RWPE1 (cell line): ENCODE measurements at places on chromosomes 5 and 9.

- DNase-seq: no peak
These were observed 48.7 kb downstream of the KIAA1958 start for GRCh38 chr9:112535301-112535700.

GRCh38 chr5:37806476-37806875 is 33.4 kb downstream of the GDNF start:
- no peak for DNase-seq

GRCh38 chr9:35606138-35606504 is 1.1 kb downstream of the TESK1 start:
- DNase-seq: no peak

DNA sequence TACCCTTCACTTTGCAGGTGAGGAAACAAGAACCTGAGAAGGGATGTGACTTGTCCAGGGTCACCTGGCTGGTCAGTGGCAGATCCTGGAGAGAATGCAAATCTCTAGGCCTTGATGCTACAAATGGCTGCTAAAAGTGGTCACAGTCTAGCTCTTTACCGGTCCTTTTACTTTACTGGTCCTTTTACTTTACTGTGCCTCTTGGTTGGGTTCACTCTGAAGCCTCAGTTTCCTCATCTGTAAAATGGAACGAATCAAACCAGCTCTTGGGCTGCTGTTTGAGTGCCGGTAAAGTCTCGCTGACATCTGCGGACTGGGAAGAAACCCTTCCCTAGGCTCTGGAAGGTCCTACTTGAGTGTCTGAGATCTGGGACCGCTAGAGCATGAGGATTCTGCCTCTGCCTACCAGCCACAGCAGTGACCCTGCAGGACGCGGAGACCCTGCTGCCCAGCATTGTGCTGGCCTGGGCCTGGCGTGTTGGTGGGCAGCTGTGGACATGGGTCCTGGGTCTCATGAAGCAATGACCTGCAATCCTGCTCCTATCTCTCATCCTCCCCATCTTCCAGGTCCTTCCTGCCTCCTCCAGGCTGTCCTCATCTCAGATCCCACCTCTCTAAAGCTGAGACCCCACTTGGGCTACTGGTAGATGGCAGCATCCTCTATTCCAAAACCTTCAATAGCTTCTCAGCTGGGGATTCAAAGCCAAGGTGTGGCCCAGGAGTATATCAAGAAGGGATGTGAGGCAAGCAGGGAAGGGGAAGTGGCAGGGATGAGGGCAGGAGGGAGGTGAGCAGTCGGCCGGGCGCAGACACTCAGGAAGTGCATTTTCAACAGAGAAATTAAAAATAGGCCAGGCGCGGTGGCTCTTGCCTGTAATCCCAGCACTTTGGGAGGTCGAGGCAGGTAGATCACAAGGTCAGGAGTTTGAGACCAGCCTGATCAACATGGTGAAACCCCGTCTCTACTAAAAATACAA is 13.3 kb downstream of the CORO2A start:
- DNase-seq: no peak

GRCh38 chr9:123291736-123292135 is 23.4 kb upstream of the STRBP start:
- no peak for DNase-seq

- DNase-seq: peak; percentile 31
These were observed 28.7 kb downstream of the DMRT3 start for GRCh38 chr9:1005043-1005667.

- no peak for DNase-seq
These were observed 50.4 kb upstream of the PTGS1 start for GRCh38 chr9:122320413-122320881.

DNA sequence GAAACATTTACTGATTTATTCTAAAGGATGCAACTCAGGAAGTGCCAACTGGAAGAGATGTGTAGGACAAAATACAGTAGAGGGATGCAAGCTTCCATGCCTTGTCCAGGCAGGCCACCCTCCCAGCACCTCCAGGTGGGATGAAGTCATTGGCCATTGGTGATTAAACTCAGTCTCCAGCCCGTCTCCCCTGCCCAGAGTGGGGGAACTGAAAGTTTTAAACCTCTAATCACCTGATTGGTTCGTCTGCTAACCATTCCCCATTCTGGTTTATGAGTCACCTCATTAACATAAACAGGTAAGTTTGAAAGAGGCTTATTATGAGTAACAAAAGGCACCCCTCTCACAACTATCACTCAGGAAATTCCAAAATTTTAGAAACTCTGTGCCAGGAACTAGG is 8.1 kb downstream of the TNFAIP8 start:
- DNase-seq: no peak

DNA sequence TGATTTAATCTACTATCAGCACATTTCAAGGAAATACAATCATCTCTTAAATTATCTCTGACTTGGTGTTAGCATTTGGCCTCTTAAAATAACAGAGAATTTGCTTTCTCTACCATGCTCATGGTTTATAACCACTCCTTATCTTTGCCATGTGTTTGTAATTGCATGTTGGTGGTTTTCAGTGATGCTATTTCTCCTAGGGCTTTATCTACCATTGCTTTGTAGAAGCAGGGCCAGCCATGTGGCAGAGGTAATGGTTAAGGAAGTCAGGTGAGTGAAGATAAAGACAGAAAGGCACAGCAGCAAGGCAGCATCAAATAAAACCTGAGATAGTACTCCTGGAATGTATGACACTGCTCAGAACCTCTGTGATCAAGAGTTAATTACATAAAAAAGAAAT is 206.2 kb downstream of the FER start:
- DNase-seq: no peak

- no peak for DNase-seq
These were observed 381.5 kb upstream of the KLF4 start for GRCh38 chr9:107870927-107871680.

DNA sequence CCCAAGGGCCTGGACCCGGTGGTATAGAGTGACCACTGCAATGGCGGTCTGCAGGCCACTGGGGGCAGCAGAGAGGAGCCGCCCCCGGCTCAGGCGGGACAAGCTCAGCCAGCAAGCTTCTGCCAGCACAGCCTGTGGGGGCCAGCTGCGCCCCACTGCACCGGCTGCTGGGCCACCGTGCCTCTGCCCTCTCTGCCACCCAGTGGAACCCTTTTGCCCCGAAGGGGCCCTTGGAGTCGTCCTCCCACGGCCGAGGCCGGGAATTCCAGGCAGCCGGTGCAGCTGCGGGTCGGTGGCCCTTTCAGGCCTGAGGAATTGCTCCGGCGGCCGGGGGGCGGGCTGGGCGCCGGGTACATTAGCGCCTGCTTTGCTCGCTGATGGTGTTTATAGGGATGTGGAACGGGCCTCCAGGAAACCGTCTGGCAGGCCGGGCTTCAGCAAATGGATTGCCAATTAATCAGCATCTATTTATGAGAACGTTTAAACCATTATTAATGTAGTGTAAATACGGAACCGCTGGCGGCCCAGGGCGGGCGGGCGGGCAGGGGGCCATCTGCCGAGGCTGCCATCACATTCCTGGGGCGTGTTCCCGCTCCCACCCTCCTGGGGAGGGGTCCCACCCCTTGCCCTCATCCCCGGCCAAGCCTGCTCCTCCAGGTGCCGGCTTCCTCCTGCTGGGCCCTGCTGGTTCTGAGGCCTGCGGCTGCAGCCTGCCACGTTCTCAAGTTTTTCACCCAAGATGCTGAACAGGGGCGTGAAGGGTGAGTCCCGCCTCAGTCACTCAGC is 127.4 kb downstream of the BARX1 start:
- DNase-seq: peak; percentile 84

GRCh38 chr5:174583071-174583470 is 141.3 kb upstream of the MSX2 start:
- DNase-seq: no peak

GRCh38 chr9:121499427-121500164 is at the start of gene GGTA1:
Gene GGTA1, minus strand, starts transcription at chr9:121499844. Its CDS starts 31,922 bp downstream, at chr9:121467922.
- peak; percentile 79 for DNase-seq

- no peak for DNase-seq
These were observed 182.2 kb downstream of the TRIO start for GRCh38 chr5:14325369-14325768.

DNA sequence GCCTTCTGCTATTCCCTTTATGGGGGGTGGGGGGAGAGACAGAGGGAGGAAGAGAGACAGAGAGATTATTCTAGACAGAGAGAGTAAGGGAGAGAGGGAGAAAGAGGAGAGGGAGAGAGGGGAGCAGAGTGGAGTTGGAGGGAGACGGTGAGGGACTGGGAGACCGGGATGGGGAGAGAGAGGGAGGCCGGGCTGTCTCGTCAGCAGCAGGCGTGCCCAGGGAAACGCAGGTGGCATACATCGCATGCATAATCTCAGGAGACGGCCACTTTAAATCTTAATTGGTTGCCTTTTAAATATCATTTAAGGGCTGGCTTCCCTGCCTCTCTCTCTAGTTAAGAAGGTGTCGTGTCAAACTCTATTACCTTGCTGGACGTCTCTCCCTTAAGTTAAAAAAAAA is 8.4 kb downstream of the IRX4 start:
- no peak for DNase-seq

GRCh38 chr9:135035781-135036760 is 51.4 kb upstream of the OLFM1 start:
- no peak for DNase-seq

GRCh38 chr5:151036556-151036955 is 16.2 kb downstream of the GPX3 start:
- no peak for DNase-seq

- DNase-seq: no peak
These were observed 156.6 kb downstream of the TMEM38B start for GRCh38 chr9:105850852-105851500.

- no peak for DNase-seq
These were observed 110.2 kb upstream of the MYO10 start for GRCh38 chr5:17046320-17046719.

GRCh38 chr5:123819833-123820232 is 307.9 kb downstream of the CSNK1G3 start:
- DNase-seq: no peak

DNA sequence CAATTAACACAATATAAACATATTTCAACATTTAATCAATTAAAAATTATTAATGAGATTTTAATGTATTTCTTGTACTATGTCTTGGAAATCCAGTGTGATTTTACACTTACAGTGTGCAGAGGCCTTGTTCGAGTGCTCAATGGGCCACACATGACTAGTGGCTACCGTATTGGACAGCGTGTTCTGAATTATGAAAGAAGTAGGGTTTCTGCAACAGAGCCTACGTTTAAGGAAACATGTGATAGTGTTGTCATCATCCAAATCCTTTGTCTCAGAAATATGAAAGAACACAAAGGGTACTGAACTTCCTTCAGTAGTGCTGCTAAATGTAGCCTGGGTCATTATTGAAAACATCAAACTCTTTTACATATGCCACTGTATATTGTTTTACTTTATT is 29.5 kb downstream of the NPR3 start:
- no peak for DNase-seq

DNA sequence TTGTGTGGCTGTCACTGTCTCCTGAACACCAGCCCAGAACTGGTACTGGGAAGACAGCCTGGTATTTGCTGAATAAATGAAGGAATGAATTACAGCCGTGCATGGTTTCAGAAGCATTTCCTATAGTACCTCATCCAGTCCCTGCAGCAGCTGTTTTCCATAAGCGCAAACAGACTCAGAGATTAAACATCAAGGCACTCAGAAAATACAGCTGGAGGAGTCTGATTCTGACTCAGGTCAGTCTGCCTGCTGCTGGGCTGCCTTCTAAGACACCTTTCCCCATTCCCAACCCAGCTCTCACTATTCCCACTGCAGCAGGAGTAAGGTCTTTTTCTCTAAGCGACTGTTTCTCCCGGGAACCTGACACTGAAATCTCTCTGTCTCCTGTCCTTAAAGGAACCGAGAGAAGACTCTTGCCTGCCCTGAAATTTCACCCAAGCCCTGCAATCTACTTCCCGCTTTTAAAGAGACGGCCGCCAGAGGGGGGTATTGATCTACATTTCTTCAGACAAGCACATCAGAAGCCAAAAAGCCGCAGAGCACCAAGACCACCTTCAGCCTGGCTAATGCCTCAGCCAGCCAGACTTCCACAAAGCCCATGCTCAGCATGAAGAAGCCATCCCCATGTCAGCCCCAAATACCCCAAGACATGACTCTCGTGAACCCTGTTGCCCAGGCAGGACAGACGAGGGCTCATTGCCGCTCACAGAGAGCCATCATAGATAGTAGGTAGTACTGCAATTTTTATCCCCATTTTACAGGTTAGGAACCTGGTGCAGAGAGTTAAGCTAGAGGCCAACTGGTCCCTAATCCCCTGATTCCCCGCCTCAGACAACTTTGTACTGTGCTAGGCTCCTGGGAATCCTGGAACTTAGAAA is 5.4 kb upstream of the FOXI1 start:
- DNase-seq: peak; percentile 69

DNA sequence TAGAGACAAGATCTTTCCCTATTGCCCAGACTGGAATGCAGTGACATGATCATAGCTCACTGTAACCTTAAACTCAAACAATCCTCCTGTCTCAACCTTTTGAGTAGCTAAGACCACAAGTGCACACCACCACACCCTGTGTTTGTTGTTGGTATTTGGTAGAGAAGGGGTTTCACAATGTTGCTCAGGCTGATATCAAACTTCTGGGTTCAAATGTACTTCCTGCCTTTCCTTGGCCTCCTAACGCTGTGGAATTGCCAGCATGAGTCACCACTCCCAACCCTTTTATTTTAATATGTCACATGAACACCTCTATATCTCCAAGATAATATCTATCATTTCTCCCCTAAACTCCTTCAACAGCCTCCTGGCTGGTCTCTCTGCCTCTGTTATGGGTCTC is 719.0 kb downstream of the PTPRD start:
- no peak for DNase-seq

DNA sequence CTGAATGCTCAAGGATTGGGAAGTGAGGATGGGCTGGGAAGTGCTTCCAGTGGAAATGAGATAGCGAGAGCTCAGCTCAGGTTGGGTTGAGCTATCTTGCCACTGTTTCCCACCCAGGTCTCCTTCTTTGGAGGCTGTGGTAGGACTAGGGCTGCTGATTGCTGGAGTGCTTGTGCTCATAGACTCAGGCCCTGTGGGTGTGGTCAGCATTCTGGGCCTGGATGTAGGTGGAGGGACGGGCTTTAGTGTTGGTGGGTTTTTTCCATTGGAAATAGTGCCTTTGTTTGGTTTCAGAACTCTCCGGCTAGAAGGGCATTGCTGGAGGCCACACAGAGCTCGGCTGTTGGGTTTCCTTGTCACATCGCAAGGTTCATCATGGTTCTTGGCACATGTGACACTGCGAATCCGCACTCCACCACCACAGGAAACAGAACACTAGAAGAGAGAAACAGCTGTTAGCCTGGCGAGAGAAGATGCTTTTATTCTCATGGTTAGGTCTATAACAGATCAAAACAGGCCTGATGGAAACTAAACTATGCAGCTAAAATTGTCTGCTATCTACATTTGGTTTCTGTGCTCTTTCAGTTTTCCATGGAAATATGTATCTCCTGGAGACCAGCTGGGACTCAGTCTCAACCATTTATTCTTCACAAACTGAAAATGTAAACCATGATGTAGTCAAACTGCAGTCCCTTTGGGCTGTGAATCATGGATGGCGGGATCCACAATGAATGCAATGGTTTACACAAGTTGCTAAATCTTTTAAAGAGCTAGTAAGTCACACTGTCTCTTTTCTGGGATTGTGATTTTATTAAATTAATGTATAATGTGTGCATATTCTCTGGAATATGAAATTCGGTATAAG is 136.2 kb downstream of the TARS1 start:
- no peak for DNase-seq

DNA sequence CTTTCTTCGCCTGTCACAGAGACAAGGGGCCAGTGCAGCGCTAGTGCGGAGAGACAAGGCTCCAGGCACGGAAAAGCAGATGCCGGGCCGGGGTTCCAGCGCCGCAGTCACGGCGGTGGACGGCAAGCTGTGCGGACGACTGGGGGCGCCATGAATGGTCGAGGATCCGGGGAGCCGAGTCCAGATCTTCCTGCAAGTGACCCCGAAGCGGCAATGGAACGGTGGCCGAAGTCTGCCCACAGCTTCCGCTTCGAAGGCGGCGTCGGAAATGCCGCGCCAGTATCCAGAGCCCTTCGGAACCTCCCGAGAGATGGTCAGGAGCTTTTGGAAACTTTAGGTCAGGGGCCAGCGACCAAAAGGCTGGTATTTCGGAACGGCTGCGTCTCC is 601 bp upstream of the FAF2 start:
- DNase-seq: peak; percentile 53
